IPS DF 19.7 (cell line): ENCODE measurements at places on chromosomes 2 and 18.

DNA sequence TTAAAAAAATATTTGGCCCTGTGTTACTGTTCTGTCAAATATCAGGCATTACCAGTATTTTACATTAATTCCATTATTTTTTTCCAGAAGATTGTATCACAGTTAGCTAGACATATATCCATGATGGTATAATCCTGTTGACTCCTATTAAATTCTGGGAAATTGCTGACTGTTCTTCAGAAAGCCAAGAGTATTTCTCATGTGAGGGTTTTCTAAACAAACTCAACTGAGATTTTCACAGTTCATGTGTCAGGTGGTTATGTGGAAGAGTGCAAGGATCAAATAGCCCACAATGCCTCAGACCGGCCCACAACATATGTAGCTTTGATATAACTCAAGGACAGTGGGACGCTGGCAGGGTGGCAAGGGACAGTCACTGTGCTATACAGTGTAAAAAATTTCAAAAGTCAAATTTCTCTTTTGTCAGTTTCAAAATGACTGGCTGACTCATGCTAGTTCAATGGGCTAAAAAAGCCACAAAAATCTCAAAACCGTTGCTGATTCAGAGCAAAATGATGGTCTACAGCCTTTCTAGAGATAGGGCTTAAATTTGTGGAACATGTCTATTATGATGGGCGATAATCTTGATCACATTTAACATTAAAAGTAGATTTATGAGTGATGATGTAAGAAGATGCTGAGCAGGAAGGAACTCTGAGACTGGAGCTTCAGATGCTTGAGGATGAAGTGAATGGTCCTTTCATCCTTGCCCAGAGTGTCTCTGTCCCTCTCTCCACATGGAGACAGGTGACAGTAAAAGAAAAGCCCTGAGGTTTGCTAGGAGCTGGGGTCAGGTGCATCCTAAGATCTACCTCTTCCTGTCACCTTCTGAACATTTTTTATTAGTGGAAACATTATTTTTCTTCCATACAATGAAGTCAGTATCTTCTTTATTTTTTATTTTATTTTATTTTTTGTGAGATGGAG lies 175.8 kb upstream of the PIEZO2 start:
- DNase-seq = no peak

- no peak for DNase-seq
Measured at GRCh38 chr2:145597809-145598208, 1077.9 kb upstream of the ZEB2 start.

DNA sequence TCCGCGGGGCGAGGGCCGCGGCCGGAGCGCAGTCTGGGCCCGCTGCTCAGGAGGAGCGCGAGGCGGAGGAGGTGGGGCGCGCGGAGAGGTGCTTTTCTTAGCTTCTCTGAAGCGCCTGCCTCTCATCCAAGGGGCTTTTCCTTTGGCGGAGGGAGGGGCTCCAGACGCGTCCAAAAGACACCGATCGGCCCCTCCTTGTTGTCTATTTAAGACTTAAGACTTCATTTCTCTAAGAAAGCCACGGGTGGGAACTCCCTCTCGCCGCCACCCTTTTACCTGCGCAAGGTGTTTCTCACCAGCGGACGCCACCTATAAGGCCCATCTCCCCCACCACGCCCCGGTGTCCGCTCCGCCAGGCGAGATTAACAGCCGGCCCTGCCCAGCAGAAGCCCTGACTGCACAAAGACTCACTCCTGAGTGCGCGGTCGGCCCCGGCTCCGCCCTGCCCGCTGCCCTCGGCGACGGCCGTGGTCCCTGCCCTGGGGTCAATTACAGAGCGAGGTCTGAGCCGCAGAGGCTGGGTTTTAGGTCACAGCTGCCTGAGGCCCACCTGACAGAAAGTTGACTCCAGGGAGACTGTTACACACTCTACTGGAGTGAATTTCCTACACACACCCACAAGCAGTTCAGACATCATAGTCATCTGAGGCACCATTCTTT lies at the start of gene DSC2:
TSS of gene DSC2 (minus strand) at position 397 of the 660 bp plus-strand sequence. CDS start 450 bp downstream, outside the sequence.
- no peak for DNase-seq

DNA sequence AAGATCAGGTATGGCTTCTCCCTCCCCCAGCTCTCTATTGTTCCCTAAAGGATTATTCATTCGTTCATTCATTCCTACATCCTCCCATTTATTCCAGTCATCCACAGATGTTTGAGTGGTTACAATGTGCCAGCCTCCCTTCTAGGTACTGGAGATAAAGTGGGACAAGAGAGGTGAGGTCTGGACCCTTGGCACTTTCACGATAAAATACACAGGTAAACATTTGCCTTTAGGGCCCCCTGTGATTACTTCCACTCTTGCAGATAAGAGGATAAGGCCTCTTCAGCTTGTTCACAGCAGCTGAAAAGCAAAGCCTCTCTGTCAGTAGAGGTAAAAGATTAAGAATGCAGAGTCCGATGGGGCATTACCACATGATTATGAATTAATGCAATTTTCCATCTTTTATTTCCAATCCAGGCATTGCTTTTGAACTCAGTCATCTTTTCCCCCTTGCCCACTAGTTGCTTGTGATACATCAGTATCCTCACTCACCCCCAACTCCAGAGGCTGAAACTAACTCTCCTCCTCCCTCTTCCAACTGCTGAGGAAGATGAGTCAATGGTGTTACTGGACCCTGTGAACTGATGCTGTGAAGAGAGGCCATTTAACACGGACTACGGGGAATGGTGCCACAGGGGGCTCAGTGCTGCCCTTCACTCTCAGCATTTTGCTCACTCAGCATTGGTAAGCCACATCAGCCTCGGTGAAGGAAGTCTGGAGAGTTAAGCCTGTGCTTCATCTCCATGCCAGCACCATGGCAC lies 1.1 kb upstream of the DPP4 start:
- DNase-seq = no peak

DNA sequence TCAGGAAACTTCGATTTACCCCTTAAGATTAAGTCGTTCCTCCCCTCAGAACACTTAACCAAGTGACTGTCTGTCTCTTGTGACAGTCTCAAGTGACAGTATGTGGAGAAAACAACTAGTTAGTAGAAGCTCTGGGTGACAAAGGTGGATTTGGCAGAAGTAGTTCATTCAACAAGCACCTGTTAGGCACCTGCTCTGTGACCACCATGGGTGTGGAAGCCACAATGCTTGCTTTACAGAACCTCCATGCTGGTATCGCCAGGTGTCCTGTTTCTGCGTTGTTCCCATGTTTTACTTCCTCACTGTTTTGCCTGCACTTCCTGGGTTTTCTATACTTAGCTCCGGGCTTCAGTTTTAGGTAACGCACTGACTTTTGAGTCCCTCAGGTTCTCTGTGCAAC lies 337.4 kb upstream of the DCC start:
- DNase-seq = no peak

DNA sequence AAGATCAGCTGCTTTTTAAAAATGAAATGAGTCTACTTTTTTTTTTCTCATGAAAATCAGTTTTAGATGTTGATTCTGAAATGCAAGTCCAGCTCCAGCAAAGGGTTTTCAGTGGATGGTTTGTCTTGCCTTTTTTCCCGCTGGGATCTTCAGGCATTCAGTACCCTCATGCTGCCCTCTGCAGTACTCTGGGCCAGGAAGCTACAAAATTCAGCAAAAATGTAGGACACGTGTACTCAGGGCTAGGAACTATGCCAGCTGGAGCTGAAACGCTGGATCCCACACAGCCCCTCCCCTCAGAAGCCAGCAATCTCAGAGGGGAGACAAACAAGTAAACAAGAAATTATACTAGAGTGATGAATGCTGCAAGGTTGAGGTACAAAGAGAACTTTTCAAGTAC lies 97.3 kb downstream of the MMADHC start:
- DNase-seq = no peak

DNA sequence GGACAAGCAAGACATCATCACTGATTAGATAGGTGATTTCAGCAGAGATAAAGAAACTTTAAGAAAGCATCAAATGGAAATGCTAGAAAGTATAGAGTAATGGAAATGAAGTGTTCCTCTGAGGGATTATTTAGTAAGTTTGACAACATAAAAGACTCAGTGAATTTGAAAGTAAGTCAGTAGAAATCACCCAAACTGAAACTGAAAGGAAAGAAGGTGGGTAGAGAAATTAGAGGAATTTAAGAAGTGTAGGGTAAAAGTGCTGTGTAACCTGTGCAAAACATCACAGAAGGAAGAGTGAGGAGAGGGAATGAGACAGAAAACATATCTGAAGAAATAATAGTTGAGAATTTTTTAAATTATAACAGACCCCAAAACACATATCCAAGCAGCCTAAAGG lies 343.1 kb downstream of the CBLN2 start:
- DNase-seq = no peak

DNA sequence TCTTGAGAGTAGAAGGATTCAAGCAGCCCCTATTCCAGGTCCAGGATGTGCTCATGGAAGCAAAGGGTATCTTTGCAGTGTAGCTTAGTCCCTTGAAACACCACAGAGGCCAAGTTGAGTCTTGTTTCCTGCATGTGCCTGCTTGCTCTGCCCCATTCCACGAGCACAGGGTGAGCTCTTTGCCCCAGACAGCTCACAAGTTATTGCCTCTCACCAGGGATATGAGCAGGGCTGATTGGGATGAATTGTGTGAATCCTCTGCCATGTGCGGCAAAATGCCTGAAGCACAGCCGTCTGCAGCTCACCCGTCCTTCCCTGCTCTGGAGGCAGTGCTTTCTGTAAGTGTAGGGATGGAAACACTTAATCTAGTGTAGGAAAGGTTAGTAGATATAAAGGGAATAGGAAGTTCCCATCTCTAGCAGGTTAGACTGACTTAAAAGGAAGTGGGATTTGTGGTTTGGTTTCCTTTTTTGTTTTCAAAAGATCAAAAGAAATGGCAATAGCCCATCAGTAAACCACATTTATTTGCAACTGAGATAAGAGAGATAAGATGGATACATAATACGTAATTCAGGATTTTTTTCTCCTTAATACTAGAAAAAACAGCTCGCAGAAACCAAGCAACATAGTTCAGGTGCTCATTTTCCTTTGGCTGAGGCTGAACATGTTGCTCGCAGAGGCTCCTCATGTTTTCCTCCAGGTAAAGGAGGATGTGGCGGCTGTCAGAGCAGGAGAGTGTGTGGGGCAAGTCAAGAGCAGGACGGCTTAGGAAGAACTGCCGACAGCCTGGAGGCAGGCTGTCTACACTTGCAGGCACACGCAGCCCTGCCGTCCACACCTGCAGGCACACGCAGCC lies 41.4 kb downstream of the TMEM182 start:
- DNase-seq = no peak

DNA sequence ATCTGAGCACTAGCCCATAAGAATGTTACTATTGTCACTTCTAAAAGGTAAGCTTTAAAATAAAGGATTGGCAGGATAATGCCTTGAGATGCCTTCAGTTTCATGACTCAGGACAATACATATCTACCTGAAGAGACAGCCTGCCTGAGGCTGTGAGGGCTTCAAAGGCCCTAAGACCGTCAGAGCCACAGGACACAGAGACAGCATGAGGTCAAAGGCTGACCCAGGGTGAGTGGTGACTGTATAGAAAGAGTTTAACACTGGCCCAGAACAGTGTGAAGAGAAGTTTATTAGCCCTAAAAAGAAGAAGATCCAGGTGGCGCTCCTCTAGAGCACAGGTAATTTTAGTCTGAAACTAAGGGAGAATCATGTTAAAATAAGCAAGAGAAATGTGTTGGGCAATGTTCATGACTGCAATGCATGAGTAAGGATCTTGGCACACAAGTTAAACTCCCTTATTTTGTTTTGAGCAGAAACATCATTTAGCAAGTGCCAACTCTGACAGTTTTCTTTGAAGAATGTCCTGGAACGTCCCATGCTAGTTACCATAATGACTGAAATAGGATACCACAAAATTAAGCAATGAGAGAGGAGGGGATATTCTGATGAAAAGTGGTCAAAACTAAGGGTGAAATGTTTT lies 78.1 kb upstream of the FAM110C start:
- DNase-seq = no peak

DNA sequence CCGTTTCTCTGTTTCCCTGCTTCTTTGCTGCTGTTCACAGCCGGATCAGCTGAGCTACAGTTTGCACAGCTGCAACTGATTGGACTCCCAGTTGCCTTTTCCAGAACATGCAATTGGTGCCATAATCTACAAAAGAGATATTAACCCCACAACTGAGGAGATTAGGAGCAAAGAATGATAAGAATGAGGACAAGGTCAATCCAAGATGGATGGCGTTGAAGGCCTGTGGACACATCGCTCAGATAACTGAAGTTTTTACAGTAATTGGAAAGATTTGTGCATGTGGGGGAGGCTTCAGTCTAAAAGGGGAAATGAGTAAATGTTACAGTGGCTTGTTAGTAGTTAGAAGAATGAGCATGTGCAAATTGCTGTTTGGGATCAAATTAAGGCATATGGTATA lies 263.2 kb downstream of the TGIF1 start:
- no peak for DNase-seq

GRCh38 chr2:71610671-71611070 lies 157.3 kb downstream of the DYSF start:
- DNase-seq = no peak

DNA sequence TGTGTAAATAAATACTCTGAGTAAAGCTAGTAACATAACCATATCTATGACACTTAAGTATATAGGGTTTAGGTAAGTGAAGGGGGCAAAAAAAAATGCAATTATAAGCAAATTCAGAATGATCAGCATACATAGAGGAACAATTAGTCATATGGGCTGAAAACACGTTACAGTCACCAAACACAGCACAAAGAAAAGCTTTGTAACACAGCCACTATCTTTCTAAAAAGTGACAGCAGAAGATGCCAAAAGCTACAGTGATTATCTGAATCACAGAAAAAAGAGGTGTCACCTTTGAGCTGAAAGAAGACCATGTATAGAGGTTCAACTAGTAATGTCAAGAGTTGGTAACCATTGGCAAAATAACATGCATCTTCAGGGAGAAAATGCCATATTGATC lies 115.5 kb downstream of the ERBB4 start:
- DNase-seq = no peak

GRCh38 chr2:12697617-12698016 lies 19.1 kb upstream of the TRIB2 start:
- DNase-seq = no peak

- DNase-seq = no peak
Measured at GRCh38 chr2:172624996-172625395, 69.1 kb downstream of the PDK1 start.

- DNase-seq = no peak
Measured at GRCh38 chr18:35771172-35771571, 189.6 kb downstream of the GALNT1 start.
